Panc1 (cell line): ENCODE measurements at places on chromosomes 1 and 21. TPM values are rescaled to one million over a fixed set of nuclear protein-coding genes. Genes with fewer than 3 reads are reported as not detected.

HCRTR1 gene
- 0.18 TPM for total RNA-seq

HSD3B2 gene
- 1.2 TPM for total RNA-seq

KRTAP13-2 gene
- not detected for total RNA-seq

SPATA1 gene
- 5.0 TPM for total RNA-seq

DCST2 gene
- 0.13 TPM for total RNA-seq

F13B gene
- not detected for total RNA-seq

TPTE gene
- not detected for total RNA-seq

LCE1F gene
- not detected for total RNA-seq

SELE gene
- total RNA-seq: not detected

COL6A2 gene
- 29.9 TPM for total RNA-seq

WNT2B gene
- total RNA-seq: 1.6 TPM

HSD11B1 gene
- total RNA-seq: not detected

SPRR2E gene
- total RNA-seq: not detected

PDZK1IP1 gene
- total RNA-seq: not detected

KRTAP24-1 gene
- not detected for total RNA-seq
